ENCODE measurements at places on chromosomes 4 and X. TPM values are rescaled to one million over a fixed set of nuclear protein-coding genes. Genes with fewer than 3 reads are reported as not detected.

SPACA5 gene
- not detected for total RNA-seq

DNA sequence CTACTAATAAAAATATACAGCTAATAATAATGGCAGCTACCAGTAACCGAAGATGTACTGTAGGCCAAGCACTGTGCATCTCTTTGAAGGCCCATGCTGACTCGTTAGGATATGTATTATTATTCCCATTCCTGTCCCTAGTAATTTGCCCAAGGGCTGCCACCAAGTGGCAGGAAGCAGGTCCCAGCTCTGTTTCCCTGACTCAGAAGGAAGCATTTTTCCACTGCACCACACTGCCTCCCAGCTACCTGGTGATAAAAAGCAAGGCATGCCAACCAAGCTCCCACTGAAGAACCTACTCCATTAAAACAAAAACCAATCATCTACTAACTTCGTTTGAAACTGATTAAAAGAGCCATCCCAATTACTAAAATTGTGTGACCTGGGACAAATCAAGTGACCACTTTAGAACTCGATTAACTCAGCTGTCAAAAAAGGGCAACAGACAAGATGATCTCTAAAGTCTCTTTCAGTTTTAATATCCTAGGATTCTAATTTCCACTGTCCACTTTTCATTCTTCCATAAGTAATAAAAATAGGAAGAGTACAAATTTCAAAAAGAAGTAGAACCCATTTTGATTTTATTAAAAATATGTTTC lies 24.3 kb upstream of the PGM2 start:
- no peak for DNase-seq

DNA sequence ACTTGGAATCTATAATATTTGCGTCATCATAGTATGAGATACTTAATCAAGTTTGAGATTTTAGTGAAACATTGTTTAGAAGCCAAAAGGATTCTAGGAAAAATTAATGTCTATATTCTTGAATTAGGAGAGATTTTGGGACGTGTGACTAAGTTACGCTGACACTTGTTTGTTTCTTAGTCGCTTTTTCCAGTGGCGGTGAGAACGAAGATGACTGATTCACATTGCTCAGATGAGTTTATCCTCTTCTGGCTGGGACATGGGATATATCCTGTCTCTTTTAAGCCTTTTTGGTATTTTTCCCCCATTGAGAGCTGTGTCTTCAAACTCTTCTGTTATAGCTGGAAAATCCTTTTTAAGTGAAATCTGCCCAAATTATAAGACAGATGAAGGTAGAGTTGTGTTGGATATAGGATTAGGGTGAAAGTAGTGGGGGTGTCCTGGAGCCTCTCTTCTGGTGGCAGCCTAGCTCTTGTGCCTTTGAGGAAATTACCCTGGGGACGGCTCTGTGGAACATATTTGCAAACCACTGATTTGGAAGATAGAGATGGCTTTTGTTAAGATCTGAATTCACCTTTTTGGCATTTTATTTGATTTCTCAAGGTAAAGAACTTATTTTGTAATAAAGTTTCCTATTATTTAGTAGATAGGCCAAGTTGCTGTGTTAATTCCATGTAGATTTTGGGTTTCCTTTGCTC lies 49.7 kb downstream of the HTT start:
- no peak for DNase-seq

SH3D19 gene
- total RNA-seq = 206 TPM

GRCh38 chr4:92988301-92988700 lies 684.5 kb downstream of the GRID2 start:
- DNase-seq = no peak

KIT gene
- 9.2 TPM for total RNA-seq

DNA sequence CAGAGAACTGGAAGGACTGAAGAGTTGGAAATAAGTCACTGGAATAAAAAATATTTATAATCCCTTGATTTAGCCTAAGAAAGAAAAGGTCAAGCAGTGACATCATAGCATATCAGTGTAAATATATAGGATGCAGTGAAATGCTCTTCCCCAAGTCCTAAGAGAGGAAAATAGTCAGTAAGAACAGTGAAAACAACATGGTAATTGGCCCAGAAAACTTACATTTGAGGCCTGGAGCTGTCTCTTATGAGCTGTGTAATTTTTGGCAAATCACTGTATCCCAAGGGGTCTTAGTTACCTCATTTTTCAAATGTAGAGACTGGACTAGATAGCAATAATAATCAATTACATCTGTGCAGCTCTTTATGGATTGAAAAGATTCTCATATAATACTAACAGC lies 255.7 kb upstream of the AR start:
- no peak for DNase-seq

GPR119 gene
- total RNA-seq = not detected

DNA sequence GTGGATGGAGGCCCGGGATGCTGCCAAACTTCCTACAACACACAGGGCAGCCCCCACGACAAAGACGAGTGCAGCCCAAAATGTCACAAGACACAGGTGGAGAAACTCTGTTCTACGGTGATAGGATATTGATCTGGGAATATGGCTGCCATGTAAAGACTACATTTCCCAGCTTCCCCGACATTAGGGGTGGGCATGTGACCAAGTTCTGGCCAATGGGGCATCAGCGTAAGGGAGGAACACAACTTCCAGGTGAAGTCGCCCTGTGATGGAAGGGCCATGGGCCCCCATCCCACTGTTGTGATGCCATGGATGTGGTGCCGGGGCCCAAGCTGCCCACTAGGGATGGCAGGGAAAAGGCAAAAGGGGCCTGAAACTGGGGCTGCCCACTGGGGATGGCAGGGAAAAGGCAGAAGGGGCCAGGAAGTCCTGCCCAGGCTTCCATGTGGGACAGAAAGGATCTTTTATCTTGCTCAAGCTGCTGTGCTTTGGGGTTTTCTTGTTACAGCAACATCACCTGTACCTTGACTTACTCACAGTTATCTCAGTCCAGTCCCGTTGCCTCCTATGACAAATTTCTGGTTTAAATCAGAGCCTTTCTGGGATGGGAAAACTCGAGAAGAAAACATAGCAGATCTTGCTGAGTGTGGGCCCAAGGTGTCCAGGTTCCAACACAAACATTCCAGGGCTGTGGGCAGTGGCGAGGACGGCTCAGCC lies 9.7 kb upstream of the ADRA2C start:
- DNase-seq = no peak

PCYT1B gene
- 1.9 TPM for total RNA-seq

- no peak for DNase-seq
Measured at GRCh38 chr4:71237641-71238040, 101.2 kb upstream of the SLC4A4 start.

DNA sequence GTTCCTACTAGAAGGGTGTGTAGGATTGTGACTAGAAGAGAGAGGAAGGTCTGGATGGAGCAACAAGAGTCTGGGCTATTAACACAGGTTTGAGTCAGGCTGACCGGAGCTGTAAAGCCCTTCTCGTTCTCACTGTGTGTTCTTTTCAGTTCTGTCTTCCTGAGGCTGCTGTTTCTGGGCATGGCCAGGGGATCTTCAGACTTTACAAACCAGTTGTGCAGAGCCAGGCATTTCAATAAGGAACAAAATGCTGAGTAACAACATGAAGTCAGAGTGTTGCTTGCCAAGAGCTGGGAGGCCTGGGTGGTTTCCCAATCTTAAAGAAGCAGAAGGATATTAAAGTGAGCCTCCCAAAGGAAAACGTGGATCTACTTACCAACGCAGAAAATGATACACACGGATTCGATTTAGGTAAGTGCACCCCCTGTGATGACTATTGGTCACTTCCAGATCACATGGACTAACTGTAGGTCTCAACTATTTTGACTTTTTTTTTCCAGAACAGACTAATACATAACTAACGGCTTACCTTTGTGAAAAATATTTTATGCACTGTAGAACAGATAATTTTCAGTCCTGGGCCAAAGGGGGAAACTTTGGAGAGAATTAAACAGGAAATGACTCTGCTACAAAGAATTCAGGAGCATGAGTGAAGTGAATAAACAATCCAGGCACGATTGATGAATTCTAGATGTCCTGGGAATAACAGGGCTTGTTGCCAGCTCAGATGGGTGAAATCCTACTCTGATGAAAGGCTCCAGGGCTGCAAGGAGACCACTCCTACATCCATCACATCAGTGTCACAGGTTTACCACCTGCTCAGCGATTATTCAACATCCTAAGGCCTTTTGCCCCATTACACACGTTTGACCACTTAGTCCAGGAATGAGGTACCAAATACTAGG lies 94.5 kb downstream of the ANXA3 start:
- DNase-seq = peak; percentile 62

DNA sequence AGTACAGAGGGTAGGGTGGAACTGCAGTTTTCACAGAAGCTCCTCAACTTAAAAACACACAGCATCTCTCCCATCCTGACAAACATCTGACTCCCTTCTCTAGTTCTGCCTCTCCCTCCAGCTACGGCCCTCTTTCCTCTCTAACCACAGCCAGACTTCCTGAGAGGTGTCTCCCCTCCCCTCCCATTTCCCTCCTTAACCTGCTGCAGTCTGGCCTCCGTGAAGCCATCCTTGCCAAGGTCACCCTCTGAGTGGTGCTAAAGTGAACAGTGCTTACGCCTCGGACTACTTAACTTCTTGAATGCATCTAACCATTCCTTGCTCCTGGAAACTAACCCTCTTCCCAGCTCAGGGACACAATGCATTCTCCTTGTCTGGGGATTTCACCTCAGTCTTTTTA lies 53.3 kb downstream of the RTL5 start:
- no peak for DNase-seq

DNA sequence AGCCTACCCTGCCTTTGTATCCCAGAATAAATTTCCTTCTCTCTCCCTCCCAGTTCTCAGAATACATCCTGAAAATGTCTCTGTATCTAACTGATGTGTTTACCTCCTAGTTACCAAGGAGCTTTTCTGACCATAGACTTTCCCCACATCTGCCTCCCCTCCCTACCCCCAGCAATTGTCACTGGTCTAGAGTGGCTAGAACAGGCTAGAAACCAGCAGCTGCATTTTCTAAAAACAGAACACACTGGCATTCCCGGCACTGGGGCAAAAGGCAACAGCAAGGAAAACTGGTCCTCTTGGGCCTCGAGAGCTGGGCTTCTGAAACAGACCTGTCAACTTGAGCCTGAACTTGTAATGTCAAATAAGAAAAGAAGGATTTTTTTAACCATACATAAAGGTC lies 16.4 kb downstream of the TASL start:
- DNase-seq = no peak

DNA sequence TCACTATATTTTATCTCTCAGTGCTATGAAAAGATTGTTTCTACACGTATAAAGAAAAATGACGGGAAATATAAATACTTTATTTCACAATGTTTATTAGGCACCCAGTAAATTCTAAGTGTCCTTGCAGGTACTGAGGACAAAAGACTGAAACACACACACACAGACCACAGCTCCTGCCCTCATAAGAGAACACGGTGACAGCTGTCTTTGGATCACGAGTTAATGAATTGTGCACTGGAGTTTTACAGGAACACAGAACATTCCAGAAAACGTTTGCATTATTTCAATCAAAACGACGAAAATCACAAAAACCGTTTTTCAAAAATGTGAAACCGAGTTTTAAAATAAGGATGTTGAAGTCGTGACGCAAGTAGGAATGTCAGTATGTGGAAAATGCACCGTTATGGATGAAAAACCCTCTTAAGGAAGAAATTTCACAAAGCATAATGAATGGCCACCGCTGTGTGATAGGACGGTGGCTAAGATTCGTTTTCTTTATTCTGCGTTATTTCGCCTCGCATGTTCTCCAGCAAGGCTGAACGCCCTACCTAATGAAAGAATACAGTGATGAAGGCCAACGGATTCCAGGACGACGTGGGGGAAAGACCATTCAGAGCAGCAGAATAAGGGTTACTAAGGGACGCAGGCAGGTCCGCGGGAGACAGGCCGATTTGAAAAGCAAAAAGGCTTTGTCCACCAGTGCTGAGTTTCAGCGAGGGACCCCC lies 24.2 kb downstream of the FAM156A start:
- no peak for DNase-seq

SLC25A31 gene
- total RNA-seq = not detected

All from tibial nerve (tissue), 4 donors.